HS-27A (cell line): ENCODE measurements at places on chromosomes 13 and 19.

- DNase-seq: no peak
These were observed 598.1 kb downstream of the TBC1D4 start for GRCh38 chr13:74883834-74884233.

DNA sequence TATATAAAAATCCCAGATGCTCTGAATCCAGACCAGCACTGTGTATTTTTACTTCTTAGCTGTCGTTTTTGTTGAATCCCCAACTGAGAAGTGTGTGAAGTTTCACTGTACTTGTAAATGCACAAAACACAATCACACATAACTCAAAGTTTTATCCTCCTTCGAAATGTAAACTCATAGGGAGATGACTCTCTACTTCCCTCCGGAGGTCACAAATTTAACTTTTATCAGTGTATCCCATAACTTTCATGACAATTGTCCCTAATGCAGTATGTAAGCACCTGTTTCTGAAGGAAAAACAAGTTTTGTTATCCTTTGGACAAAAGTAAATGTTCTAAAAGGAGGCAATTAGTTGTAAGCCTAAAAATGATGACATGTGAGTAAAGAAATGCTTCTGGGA is 665.0 kb upstream of the SLITRK6 start:
- no peak for DNase-seq

- DNase-seq: no peak
These were observed 43.6 kb downstream of the PHF11 start for GRCh38 chr13:49539313-49539712.

DNA sequence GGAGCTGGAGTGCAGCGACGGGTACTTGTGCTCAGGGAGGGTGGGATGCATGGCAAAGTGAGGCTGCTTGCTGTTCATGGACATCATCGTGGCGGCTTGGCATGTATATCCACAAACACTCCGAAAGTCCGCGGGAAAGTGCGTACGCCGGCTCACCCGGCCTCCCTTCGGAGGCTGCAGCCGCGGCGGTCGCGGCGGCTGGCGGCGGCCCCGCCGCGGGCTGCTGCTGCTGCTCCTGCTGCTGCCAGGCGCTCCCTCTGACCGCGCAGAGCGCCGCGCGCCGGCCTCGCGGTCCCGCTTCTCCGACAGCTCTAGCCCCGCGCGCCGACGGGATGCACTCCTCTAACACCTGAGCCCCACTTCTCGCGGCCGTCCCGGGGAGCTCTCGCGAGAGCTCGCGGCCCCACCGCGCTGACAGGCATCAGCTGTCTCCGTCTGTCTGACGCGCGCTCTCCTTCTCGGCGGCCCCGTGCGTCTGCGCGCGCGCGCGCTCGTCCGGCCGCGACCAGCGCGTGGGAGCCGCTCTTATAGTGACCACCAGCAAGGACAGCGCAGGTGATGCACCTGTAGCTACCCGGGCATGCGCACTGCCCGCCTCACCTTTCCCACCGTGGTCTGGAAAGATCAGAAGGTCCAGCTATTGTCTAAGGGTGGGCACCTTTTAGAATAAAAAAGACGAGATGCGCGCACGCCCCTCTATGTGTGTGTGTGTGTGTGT is at the start of gene POU4F1:
TSS of gene POU4F1 (minus strand) at position 313 of the 718 bp plus-strand sequence. CDS start at position 87, 226 bp downstream.
- no peak for DNase-seq

- DNase-seq: peak; percentile 83
These were observed 3.5 kb downstream of the ANGPTL4 start for GRCh38 chr19:8367327-8368001.

- no peak for DNase-seq
These were observed 13.7 kb upstream of the SLC35E1 start for GRCh38 chr19:16585808-16586476.

DNA sequence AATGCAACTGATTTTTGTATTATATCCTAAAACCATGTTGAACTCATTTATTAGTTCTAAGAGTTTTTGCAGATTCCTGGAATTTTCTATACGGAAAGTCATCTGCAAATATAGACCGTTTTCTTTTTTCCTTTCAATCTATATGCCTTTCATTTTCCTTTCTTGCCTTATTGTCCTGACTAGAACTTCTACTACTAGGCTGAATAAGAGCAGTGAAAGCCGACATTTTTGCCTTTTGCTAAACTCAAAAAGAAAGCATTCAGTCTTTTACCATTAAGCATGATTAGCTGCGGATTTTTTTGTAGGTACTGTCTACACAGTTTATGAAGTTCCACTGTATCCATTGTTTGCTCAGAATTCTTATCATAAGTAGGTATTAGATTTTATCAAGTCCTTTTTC is 328.4 kb downstream of the TEX29 start:
- no peak for DNase-seq

DNA sequence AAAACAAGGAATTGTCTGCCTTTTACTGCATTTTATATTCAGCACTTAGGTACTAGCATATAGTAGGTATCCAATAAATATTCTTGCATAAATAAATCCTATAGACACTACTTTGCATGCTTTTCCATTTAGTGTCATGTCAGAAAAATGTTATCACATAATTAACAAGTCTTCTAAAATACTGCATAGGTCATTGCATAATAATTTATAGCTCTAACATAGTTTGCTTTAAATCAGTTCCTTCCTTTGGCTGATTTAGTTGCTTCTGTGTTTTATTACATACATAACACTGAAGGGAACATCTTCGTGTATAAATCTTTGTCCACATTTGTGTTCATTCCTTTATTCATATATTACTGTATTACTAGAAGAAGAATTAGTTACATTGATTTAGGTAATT is 36.2 kb downstream of the WASF3 start:
- no peak for DNase-seq

DNA sequence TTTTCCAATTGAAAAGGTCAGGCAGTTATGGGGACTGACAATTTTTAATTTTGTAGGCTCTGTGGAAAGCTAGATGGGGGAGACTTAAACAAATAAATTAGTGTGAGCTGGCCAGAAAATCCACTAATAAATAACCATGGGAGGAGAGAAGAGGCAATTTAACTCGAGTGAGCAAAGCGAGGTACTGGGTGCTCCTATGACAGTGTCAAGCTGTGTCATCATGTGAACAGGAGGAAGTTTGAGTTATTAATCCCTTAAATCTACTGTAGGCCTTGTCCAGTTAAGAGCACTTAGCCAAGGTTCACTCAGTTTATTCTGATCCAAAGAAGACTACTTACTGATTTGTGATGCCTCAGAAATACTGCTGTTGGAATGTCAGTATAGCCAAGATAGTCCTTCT is 122.8 kb downstream of the OXGR1 start:
- DNase-seq: no peak

- DNase-seq: no peak
These were observed 3.0 kb downstream of the TM6SF2 start for GRCh38 chr19:19269952-19270694.

DNA sequence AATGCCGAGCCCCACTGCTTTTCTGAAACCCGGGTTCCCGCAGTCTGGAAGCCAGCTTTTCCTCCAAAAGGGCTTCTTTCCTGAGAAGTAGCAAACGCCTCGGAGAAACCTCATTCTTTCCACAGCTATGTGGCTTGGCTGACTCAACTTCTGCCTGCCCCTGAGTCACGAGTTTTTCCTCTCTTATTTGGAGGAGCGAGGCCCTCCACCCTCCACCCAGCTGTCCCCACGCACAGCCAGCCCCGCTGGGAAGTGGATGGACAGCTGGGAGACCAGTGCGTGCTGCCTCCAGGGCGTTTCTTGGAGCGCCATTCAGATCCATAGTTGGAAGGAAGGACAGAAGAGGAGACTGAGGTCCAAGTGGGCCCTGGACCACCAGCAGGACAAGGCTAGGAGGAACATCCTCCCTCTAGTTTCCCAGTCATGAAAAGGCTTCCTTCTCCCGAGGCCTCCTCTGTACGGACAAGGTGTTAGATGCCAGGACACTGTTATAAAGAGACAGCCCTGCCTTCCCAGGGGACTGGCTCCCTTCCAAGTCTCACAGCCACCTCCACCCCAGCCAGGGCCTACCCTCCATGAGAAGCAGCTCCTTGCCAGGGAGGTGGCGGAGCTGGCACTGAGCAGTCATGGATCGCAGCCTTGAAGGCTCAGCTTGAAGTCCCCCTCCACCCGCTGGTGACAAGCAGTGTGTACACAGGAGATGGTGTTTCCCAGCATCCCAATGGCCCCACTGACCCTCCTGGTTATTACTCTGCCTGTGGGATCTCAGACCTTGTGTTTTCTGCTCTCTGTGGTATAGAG is 2.5 kb upstream of the PLEKHF1 start:
- DNase-seq: no peak
